Testis (tissue), 5 donors: ENCODE measurements at places on chromosomes 4 and X. TPM values are rescaled to one million over a fixed set of nuclear protein-coding genes. Genes with fewer than 3 reads are reported as not detected.

The NXF2B gene
- 4.1 TPM for total RNA-seq

The SCML2 gene
- total RNA-seq: 15.3 TPM

The CCSER1 gene
- 82.8 TPM for total RNA-seq

The ATOH1 gene
- not detected for total RNA-seq

The UGT2A1 gene
- total RNA-seq: 0.12 TPM

DNA sequence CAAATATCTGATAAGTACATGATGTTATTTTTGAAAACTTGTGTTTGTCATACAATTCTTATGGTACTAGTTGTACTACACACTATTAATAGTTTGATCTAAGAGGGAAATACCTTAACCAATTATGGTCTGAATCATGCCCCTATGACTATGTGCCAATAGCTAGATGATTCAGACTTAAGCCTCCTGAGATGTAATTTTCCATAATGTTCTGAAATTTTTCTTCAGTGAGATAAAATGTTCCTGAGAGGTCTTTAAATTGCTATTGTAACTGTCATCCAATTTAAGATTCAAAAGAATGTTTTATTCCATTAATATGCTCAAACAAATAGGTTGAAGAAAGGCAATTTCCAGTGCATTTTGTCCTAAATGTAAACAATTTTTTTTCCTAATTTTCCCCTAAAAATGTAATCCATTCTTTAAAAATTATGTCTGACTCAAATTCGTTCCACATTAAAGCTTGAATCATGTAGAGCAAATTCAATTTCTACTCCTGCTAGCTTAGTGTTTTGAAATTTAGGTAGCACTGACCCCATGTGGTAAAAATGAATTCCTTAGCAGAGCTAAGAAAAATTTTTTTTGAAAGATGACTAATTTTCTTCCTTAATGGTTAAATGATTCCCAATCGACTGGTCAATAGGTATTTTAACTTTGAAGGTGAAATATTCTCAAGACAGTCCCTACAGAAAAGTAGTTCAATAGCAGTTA lies 49.1 kb downstream of the APOOL start:
- DNase-seq: no peak

DNA sequence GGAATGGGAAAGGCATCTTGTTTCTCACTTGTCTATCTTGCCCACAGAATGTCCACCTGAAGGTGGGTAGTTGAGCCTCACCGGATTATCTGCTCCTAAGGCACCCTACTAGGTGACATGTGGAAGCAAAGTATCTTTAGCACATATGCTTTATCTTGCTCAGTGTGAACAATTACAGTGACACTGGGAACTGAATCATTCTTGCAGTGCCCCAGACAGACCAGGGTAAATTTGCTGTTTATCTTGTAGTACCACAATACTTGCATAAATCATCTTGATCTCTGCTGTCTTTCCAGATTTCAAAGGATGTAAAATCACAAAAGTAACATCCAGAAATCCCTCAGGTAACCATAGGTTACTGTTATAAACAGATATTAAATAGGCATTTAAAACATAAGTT lies 930.0 kb upstream of the INTU start:
- DNase-seq: no peak

DNA sequence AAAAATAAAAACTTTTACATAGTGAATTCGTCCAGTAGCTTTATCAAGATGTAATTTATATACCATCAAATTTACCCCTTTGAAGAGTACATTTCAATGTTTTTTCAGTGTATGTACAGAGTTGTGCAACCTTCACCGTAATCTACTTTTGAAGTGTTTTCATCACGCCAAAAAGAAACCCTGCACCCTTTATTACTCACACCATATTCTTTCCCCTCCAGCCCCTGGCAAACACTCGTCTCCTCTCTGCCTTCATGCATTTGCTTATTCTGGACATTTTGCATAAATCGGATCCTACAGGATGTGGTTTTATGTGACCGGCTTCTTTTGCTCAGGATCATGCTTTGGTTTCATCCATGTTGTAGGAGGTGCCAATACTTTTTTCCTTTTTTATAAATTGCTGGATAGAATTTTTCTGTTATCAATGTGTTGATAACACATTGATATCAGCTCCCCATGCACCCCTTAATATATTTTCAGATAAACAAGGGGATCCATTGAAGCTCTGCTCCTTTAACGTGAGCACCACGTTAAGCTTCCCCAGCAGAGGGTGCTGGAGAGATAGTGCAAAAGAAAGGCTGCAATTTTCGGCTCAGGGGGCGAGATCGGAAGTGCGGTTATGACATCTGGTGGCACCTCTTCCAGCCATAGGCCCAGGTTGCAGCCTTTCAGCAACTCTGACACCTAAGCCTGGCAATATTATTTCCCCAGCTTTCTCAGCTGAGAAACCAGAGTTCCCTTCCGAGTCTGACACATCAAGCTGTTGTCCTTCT lies 100.1 kb upstream of the VCX3B start:
- DNase-seq: peak; percentile 63

DNA sequence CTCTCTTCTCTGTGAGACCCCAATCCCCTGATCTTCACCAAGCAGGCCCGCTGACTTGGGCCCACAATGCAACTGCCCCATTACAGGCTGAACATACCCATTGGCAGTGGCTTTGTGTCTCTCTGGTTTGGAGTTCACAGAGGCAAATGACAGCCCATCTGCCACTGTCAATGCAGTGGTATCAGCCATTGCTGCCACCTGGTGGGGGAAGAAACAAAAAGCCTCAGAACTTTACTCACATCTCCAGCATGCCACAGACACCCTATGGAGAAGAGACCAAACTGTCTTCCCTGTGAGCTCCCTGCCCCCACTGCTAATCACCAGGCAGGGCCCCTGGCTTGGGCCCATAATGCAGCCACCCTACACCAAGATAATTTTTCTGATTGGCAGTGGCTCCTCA lies 729.3 kb upstream of the ACTRT1 start:
- peak; percentile 53 for DNase-seq

GRCh38 chr4:33453916-33454315 lies 2733.7 kb downstream of the PCDH7 start:
- DNase-seq: no peak
